Stimulated activated CD8-positive, alpha-beta memory T cell treated with anti-CD3 and anti-CD28 coated beads, Interleukin-4, amount 100 ng/mL, for 48 hours (primary cell): ENCODE measurements at places on chromosomes 2 and 18.
A peak's percentile ranks its signal among the peaks of the same experiment; 100 is the strongest.

- DNase-seq: peak; percentile 50
Measured at GRCh38 chr2:181058378-181059269, 78.2 kb downstream of the UBE2E3 start.

- no peak for DNase-seq
Measured at GRCh38 chr2:134628453-134628852, 90.3 kb downstream of the TMEM163 start.

DNA sequence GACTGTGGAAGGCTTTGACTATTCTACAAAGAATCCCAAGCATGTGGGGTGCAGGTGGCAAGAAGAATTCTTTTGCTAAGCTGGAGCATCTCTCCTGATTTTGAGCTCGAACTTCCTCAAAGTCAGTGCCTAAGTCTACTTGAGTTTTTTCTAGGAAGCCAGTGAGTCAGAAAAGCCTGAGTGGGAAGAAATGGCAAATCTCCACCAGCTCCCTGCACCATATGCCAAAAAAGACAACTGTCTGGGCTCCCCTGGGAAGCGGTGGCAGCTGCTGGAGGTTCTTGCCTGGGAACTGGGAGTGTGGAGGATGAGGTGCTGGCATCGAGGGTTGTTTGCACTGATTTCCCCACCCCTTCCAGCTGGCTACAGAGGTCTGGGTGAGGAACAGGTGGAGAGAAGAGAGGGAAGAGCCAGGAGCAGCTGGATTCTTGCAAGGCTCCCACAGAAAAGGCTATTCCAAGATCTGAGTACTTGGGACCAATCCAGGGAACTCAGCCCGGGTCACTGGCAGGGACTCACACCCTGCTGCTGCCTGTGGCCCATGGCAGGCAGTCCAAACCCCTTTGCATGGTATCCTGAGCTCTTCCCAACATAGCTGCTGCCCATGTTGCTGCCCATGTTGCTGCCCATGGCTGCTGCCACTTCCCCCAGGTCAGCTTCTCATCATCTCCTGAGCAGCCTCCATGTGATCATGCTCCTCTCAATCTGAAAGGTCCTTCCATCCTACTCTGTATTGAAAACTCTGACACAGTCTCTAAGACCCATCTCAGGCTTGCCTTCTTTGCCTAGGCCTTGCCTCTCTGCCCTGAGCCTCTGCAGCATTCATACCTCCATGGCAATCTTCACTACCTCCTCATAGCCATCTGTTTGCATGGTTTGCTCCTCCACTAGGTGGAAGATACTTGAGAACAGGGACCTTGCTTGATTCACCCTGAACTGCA lies 128.3 kb upstream of the SPATS2L start:
- no peak for DNase-seq

DNA sequence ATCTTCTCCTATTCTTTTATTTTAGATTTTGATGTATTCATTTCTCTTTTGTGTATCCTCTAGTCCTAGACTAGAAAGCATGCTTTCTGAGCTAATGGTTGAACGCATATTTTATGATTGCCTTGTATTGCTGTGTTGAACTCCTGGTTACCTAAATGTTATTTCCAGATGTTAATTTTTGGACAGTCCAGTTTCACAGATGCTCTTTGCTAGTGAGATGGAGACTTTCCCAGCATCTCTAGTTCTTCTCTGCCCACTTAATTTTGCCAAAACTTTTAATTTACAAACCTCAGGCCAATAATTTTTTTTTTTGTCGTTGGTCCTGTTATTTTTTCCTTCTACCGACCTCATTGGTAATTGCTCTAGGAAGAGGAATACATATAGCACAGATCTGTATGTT lies 153.2 kb downstream of the HAUS1 start:
- no peak for DNase-seq

DNA sequence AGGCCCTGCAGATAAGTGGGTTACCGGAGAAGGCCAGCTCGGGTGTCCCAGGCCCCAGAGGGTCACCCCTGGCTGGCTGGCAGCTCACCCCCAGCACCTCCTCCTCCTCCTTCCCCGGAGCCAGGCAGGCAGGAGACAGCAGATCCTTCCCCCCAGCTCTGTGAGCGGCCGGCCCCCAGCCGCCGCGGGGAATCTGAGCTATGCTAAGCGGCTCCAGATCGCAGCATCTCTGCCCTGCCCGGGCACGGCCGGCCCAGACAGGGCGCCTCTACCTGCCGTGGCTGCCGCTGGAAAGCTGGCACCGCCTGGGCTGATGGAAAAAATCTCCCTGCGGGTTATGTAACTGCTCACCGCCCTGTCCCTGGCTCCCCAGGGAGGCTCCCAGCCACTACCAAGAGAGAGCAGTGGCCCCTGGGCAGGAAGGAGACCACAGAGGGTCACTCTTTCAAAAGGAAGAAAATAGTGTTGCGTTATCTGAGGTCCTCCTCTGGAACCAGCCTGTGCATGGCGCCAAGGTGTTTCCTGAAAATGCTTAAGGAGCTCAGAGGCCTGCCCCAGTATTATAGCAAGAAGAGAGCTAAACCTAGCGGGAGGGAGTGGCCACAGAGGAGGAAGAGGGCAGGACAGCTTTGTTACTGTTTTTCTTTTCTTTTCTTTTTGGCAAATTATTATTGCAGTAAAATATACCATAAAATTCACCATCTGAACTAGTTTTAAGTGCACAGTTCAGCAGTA lies 179.0 kb downstream of the SMAD7 start:
- DNase-seq: no peak

DNA sequence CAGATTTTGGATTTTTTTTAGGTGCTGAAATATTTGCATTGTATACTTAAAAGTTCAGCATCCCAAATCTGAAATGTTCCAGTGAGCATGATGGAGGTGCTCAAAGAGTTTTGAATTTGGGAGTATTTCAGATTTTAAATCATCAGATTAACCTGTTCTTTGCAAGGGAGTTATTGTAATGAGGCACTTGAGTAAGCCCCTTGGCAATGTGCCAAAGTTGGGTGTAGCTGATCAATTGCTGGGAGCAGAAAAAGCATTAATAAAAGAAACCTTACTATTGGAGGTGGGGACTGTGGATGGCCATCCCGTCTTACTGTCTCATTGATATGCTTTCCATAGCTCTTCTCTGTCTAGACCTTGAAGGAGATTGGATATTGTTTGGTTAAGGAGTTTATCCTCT lies 28.3 kb downstream of the MALT1 start:
- DNase-seq: no peak

DNA sequence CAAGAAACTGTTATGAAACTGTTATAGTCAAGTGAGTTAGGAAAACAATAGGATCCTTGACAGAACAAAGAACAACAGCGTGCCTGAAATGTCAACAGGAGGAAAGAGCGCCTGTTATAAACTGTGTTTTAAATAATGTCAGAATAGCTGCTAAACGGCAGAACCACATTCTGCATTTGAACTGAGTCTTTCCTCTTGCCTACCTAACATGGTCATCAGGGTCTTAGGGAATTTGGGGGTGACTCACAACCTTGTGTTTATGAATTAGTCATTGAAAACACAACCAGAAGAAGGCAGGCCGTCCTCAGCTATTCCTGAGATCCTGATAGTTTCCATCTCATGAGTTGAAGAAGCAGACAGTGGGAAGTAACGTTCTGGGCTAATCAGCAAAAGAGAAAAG lies 222.0 kb upstream of the FN1 start:
- DNase-seq: no peak

DNA sequence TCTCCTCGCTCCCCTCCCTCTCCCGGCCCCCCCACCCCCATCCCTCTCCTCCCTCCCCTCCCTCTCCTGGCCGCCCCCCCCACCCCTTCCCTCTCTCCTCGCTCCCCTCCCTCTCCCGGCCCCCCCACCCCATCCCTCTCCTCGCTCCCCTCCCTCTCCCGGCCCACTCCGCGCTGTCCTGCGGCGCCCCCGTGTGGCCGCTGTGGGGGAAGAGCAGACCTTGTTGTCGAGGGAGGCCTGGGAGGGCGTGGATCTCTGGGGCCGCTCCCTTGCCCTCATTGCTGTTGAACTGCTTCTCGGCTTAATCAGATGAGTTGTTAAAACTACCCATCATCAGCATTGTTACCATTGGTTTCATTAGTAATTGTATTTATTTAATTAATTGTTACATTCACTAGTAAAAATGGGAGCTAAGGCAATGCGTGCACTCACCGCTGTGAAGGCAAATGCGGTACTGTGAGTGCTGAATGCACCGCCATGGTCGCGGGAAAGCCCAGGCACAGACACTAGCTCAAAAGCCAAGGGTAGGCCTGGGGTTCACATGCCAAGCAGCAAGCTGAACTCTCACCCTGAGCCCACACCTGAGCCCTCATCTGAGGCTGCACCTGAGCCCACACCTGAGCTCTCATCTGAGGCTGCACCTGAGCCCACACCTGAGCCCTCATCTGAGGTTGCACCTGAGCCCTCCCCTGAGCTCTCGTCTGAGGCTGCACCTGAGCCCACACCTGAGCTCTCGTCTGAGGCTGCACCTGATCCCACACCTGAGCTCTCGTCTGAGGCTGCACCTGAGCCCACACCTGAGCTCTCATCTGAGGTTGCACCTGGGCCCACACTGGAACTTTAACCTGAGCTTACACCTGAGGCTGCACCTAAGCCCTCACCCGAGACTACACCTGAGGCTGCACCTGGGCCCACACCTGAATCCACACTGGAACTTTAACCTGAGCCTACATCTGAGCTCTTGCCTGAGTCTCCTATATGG lies 8.8 kb downstream of the RTP5 start:
- DNase-seq: peak; percentile 86

- no peak for DNase-seq
Measured at GRCh38 chr2:208240619-208241209, 14.2 kb downstream of the IDH1 start.

DNA sequence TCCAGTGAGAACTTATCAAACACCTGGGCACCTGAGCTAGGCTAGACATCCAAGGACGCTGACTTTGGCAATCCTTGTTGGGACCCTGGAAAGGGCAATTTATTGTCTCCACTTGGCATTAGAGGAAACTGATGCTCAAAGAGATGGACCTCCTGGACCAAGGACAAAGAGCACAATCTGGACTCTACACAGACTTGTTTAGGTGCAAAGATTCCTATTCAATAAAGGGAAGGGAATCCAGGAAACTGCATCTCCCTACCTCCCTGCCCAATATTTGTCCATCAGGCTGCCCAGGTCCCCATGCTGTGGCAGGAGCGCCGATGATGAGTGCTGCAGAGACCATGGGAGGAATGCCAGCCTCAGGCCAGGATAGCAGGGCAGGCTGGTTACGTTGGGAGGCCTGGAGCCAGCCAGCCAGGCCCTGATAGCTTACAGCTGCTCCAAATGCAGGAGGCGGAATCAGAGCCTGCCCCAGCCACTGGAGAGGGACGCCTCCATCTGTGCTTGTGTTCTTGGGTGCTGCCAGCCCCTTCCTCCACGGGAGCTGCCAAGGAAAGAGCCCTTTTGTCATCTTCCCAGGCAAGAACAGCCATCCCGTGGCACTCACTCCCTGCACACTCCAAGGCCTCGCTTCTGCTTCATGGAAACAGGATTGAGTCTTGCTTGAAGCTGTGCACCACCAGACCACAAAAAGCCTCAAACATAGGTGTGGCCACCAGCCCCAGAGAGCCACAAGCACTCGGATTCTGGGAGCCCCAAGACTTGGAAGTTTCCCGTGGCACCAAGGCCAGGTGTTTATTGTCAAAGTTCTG lies 60.0 kb downstream of the HS1BP3 start:
- peak; percentile 10 for DNase-seq

GRCh38 chr2:103739186-103739585 lies 977.4 kb downstream of the TMEM182 start:
- DNase-seq: no peak

DNA sequence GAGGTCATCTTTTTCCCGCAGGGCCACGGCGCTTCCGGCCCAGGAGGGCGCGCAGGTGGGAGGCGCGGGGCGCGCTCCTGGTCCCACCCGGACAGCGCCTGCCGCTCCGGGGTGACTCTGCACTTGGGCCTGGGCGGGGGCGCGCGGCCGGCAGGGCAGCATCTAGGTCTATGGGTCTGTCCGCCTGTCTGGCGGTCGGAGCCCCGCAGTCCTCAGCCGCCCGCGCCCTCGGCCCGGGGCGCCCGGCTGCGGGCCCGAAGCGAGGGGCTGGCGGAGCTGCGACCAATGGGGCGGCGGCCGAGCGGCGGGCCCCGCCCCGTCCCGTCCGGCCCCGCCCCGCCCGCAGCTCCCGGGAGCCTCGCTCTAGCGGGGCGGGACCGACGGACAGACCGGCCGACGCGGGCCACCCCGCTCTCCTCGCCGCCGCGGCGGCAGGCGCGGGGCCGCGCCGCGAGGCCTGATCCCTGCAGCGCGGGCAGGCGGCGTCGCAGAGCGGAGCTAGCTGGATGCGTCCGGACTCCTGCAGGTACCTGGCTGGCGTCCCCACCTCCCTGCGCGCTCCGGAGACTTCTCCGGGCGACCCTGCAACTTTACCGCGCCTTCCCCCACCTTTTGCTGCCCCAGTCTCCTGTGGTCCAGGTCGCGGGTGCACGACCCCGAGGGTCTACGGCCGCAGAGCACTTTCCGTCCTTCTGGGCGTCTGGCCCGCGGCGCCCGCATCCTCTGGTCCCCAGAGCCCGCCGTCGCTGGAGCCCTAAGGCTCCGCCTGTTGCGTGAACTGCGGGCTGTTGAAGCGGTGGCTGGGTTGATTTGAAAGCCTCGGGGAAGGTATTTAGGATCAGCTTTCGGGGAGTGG lies at the start of gene KCNS3:
TSS of gene KCNS3 (plus strand) at position 387 of the 856 bp plus-strand sequence. CDS start 52,342 bp downstream, outside the sequence.
- DNase-seq: peak; percentile 28

DNA sequence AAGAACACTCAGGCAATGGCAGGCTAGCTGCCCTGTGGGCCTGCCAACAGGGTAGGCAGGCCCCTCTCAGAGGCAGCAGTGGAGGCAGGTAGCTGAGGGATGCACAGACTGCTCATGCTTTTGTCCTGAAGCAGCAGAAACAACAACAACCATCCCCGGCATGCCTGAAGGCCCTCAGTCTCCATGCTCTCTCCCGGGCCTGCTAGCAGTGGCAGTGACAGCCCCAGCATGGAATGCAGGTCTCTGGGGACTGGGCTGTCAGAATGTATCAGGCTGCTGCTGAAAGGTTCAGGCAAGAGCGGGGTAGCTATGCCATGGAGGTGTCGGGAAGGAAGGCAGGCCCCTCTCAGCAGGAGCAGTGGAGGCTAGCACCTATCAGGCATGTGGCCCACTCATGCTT lies 209.8 kb downstream of the KCNJ3 start:
- no peak for DNase-seq
